ENCODE measurements at places on chromosomes 4 and X.
A peak's percentile ranks its signal among the peaks of the same experiment; 100 is the strongest.

GRCh38 chr4:139247700-139248238 is 32.3 kb downstream of the MGARP start:
- no peak for DNase-seq

- no peak for DNase-seq
Measured at GRCh38 chr4:182133033-182133432, 110.2 kb upstream of the TENM3 start.

DNA sequence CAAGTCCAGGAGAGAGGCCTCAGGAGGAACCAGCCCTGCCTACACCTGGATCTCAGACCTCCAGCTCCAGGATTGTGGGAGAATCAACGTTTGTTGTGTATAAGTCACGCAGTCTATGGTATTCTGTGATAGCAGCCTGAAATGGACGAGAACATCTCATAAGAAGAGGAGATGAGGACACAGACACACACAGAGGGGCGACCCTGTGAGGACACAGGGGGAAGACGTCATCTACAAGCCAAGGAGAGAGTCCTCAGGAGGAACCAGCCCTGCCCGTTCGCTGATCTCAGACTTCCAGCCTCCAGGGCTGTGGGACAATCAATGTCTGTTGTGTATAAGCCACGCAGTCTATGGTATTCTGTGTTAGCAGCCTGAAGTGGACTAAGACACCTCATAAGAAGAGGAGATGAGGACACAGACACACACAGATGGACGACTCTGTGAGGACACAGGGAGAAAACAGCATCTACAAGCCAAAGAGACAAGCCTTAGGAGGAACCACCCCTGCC is 20.3 kb downstream of the P2RY8 start:
- no peak for DNase-seq

DNA sequence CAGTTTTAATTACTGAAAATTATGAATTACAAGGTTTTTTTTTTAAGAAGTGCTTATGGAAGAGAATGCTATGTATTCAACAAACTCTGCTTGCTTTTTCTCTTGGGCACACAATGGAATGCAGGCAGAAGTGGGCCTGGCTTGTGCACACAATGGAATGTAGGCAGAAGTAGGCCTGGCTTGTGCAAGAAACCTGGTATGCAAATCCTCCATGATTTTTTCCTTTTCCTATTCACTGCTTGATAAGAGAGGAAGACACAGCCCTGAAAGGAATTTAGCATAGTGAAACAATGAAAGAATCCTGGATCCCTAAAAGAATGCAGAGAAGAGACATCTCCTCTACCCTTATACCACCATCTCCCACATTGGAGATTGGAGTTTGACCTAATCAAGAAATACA is 138.4 kb downstream of the COL25A1 start:
- no peak for DNase-seq

DNA sequence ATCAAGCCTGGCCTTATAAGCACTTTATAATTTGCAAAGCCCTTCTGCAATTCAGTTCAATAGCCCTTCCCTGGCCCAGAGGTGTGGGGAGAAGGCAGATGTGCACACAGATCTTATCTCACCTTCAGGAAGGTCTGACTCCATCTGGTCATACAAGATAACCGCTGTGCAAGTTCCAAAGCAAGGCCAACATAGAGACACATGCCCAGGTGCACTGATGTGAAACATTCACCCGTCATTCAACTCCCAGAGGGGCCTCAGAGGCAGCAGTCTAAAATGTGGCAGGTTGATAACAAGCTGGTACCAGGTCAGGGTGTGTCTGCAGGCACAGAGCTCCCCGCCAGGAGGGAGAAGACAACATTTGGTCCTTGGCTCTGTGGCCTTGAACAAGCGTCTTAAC is 10.9 kb upstream of the WFS1 start:
- no peak for DNase-seq

- no peak for DNase-seq
Measured at GRCh38 chr4:73740353-73740778, at the start of gene CXCL8. Gene CXCL8, plus strand, starts transcription at chr4:73740569. Its CDS starts 90 bp downstream, at chr4:73740659.

DNA sequence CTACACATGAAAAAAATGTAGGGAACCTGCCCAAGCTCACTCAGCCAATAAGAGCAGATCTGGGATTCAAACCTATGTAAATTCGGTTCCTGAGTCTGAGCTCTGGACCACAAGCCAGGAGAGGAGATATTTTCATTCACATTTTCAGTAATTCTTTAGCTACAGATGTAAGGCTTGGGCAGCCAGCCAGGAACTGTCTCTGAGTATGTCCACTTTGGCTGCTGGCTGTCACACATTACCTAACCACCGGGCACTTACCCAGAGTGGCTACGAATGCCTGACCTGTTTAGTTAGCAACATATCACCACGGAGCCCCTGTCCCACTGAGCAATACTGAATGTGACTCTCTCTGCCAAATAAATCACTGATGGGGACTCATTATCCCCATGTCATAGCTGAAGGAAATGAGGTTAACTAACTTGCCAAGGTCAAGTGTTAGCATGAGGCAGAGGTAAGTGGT is 15.3 kb downstream of the USP46 start:
- DNase-seq = no peak

GRCh38 chr4:152278505-152279233 is 257.2 kb downstream of the FBXW7 start:
- DNase-seq = peak; percentile 60

- no peak for DNase-seq
Measured at GRCh38 chrX:123994730-123995129, 33.2 kb downstream of the STAG2 start.

DNA sequence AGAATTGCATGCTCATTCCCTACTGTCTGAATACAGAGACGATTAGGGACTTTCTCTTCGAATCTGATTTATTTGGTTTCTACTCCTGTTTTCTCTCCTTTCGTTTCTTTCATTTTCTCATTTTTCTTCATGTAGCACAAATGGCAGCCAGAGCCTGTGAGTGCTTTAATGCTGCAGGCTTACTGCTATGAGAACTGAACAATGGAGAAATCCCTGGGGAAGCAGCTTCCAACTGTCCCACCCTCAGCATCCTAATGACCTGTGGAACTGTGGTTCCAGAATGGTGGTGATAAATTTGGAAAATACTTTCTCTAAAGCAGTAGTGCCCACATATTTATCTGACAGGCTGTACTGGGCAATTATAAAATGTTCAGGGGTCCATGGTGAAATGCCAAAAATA is 930.4 kb downstream of the DMD start:
- DNase-seq = no peak

DNA sequence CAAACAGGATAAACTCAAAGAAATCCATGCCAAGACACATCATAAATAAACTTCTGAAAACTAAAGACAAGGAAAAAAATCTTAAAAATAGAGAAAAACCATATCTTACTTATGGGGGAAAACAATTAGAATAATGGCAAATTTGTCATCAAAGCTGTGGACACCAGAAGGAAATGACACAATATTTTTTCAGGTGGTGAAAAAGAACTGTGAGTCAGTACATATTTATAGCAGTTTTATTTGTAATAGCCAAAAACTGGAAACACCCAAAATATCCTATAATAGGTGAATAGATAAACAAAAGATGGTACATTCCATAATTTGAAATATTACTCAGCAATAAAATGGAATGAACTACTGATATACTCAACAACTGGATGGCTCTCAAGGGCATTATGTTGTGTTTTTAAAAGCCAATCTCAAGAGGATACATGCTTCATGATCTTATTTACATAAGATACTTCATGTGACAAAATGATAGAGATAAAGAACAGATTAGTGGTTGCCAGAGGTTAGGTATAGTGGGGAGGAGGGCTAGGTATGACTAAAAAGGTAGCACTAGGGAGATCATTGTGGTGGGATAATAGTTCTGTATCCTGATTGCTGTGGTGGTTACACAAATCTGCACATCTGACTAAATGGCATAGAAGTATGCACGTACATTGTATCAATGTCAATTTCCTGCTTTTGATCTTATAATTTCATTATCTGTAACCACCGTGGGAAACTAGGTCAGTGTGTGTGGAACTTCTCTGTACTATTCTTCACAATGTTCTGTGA is 191.9 kb downstream of the PPP1R2C start:
- no peak for DNase-seq

DNA sequence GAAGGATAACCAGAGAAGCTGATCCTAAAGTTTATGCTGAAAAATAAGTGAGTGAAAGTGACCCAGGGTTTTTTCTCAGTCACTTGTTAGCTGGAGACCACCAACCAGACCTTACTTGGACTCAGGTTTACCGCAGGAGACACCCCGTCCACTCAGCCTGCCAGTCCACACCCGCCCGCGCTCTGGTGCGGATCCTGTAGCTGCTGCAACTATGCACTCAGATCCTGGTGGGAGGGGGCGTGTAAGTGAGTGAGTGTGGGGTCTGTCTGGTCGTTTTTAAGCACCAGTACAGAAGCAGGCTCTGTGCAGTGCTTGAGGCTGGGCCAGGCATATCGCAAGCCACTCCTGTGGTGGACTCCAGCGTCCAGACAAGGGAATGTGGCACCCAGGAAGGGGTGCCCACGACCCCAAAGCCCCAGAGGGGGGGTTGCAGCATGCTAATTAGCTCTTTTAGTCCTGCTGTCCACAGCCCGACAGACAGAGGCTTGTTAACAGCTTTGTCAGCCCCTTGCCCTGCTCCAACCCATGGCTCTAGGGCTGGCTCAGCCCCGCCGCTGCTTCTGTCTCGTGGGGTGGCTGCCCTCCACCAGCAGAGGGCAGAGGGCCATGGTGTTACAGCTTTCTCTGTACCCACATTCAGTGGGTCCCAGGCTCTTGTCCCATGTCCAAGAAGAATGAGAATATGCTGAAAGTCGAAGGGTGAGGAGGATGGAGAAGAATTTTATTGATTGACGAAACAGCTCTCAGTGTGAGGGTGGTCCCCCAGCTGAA is 40.4 kb upstream of the PPP1R2C start:
- no peak for DNase-seq

DNA sequence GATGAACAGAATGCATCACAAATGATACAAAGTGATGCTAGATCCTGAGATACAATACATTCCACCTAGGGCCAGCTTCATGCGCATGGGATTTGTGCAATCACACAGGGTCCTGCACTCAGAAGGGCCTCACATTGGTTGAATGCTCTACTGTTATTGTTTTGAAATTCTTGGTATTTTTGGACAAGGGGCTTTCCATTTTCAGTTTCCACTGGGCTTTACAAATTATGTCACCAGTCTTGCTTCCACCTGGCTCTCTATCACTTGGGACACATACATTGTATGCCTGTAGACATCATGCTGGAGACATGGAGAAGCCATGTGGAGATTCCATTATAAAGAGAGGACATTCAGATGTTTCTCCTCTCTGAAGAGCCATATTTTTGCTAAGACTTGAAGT is 155.8 kb downstream of the NAA11 start:
- DNase-seq = no peak
